ENCODE measurements at places on chromosomes 5 and 9. TPM values are rescaled to one million over a fixed set of nuclear protein-coding genes. Genes with fewer than 3 reads are reported as not detected.

DNA sequence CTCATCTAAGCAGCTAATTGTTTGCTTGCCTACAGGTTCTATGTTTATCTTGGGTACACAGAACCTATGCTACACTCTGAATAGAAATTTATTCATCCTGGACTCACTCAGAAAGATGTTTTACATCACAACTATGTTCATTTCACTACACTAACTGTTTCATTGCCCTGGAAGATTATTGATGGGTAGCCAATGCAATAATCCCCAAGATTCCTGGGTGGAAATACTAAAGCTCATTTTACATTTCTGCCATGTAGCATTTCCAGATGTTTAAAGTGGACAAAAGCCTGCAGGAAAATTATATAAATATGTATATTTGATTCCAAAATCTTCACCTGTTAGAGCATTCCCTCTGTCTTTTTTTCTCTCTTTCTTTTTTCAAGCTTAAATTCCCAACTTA lies 51.9 kb upstream of the IL7R start:
- no peak for DNase-seq

- DNase-seq = no peak
Observed at GRCh38 chr5:95973793-95974325, 12.2 kb upstream of the ELL2 start.

DNA sequence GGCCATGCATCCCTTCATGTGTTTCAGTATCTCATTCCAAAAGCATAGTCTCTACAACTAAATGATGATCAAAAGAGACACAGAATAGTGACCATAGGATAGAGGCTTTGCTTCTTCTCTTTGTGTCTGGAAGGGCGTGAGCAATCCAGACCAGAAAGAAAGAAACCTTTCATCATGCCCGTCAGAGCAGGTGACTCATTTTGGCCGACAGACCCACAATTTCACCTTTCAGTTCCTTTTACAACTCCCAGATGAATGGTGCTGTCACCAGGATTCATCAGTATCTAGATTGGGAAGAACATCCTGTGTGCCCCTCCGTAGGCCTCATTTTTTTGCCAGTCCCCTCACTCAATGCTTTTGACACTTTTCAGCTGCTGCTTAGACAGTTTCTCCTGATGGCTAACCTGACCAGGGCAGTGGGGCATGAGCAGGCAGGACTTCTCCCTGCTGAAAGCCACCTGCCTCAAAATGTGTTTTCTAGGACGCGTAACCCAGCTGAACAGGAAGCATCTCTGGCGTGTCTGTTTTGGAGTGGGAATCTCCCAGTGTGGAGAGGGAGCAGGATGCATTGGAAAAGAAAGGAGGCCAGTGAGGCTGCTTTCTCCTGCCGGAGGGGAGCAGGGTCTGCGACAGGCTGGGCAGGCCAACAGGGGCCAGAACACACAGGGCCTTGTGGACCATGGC lies 21.2 kb downstream of the ABLIM3 start:
- DNase-seq = no peak

DNA sequence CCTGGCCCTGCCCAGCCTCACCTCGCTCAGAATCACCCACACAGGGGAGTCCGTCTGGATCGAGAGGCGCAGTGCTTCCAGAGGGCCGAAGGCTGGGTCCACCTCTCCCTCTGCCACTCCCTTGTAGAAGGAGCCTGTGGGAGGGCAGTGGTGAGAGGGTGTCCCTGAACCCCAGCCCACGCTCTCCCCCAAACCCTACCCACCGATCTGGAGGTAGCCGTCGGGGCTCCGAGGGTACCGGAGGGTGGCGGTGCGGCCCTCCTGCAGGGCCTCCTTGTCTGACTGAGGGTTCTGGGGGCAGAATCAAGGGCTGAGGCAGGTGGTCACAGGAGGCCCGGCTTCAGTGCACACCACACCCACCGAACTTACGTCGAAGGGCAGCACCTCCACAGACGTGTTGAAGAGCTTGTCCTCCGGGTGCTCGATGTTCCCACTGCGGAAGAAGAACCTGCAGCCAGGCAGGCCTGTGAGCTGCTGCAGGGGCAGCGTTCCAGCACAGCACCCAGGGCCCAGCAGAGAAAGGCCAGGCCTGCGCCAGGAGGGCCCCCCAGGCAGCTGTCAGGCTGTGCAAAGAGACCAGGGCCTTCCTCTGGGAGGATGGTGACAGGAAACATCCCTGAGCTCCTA lies 4.5 kb downstream of the LTC4S start:
- DNase-seq = no peak

GRCh38 chr5:145775893-145776444 lies 59.2 kb downstream of the PRELID2 start:
- DNase-seq = no peak

DNA sequence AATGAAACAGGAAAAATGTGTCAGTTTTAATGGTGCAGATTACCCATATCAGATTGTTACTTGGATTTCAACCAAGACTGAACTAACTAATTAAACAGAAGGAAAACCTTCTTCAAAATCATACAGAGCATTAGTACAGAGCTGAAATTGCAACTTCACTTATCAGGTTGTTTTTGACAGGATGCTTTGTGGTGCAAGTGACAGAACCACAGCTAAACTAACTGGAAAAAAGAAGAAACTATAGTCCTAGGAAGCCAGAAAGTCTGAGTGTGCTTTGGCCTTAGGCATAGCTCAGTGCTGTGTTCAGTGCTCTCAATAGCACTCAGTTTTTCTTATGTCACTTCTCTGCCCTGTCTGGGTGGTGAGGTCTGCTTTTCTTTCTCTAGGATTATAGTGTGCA lies 267.4 kb downstream of the CHSY3 start:
- no peak for DNase-seq

GRCh38 chr5:162842727-162843126 lies 594.7 kb upstream of the CCNG1 start:
- no peak for DNase-seq

DNA sequence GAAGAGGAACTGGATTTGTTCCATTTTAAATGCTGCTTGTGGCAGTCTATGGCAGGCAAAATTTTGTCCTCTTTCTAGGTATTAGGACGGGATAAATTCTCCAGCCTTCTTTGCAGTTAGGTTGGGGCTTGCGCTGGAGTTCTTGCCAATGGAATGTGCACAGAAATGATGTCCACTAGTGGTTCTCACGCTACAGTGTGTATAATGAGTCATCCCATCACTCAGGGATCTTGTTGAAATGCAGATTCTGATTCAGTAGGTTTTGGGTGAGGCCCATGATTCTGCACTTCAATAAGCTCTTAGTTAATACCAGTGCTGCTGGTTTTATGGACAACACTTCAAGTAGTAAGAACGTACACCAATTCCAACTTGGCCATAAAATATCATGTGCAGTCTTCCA lies 317.6 kb upstream of the KLF4 start:
- DNase-seq = no peak

The SPDL1 gene
- 4.4 TPM for polyA plus RNA-seq

The MAMDC2 gene
- 2.3 TPM for polyA plus RNA-seq

Data from psoas muscle (tissue), 8 donors.